Activated naive CD4-positive, alpha-beta T cell treated with anti-CD3 and anti-CD28 coated beads for 36 hours (primary cell): ENCODE measurements at places on chromosomes 2 and 18. TPM values are rescaled to one million over a fixed set of nuclear protein-coding genes. Genes with fewer than 3 reads are reported as not detected.

DNA sequence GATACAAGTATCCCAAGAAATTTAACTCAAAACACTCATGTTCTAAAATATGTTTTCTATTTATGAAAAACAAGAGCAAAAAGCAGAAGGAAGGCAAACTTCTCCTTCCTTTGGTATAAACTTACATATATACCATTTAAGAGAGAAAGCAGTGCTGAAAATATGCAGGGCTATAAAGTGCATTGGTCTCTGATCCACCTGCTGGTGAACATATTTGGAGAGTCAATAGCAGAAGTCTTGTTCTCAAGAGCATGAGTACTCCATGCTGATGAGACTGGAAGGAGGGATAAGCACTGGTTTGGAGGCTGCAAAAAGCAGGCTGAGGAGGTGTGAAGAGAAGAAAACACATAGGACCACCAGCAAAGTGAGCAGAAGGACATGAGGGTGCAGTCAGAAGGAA lies 391.2 kb downstream of the STK39 start:
- H3K36me3 ChIP-seq: no peaks in the 10 kb centered on the region
- no peaks in the 10 kb centered on the region for H3K4me1 ChIP-seq
- no peak overlapping the region for H3K4me3 ChIP-seq
- no peak for DNase-seq

DNA sequence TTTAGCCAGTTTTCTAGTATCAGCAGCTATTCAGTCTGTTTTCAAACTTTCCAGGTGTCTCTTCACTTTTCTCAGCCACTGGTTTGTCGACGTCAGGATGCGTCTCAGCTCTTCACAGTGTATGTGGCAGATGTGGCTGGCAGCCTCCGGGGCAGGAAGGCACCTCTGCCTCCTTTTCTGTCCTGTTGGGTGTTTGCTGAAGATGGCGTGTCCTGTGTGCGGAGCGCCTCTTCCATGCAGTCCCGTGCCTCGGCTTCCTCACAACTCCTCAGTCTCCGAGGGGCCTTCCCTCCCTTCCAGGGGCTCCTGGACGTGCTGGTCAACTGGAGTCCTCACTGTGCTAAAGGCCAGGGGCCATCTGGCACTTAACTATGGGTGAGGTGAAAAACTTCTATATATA lies 65.4 kb upstream of the PXDN start:
- H3K27ac ChIP-seq: no peak overlapping the region
- H3K4me3 ChIP-seq: no peak overlapping the region
- no peaks in the 10 kb centered on the region for H3K4me1 ChIP-seq
- peaks cover 5% of the 10 kb centered on the region for H3K27me3 ChIP-seq
- no peaks in the 10 kb centered on the region for H3K36me3 ChIP-seq
- no peak for DNase-seq

GRCh38 chr18:6920099-6920955 lies 190.8 kb downstream of the ARHGAP28 start:
- H3K27ac ChIP-seq: no peak overlapping the region
- no peaks in the 10 kb centered on the region for H3K4me1 ChIP-seq
- DNase-seq: peak; percentile 59
- no peaks in the 10 kb centered on the region for H3K36me3 ChIP-seq
- H3K27me3 ChIP-seq: peaks cover 7% of the 10 kb centered on the region

- peaks cover 2% of the 10 kb centered on the region for H3K27me3 ChIP-seq
- DNase-seq: no peak
- no peaks in the 10 kb centered on the region for H3K36me3 ChIP-seq
- H3K27ac ChIP-seq: no peak overlapping the region
- no peaks in the 10 kb centered on the region for H3K4me1 ChIP-seq
Observed at GRCh38 chr2:161761160-161761559, 136.9 kb downstream of the SLC4A10 start.

DNA sequence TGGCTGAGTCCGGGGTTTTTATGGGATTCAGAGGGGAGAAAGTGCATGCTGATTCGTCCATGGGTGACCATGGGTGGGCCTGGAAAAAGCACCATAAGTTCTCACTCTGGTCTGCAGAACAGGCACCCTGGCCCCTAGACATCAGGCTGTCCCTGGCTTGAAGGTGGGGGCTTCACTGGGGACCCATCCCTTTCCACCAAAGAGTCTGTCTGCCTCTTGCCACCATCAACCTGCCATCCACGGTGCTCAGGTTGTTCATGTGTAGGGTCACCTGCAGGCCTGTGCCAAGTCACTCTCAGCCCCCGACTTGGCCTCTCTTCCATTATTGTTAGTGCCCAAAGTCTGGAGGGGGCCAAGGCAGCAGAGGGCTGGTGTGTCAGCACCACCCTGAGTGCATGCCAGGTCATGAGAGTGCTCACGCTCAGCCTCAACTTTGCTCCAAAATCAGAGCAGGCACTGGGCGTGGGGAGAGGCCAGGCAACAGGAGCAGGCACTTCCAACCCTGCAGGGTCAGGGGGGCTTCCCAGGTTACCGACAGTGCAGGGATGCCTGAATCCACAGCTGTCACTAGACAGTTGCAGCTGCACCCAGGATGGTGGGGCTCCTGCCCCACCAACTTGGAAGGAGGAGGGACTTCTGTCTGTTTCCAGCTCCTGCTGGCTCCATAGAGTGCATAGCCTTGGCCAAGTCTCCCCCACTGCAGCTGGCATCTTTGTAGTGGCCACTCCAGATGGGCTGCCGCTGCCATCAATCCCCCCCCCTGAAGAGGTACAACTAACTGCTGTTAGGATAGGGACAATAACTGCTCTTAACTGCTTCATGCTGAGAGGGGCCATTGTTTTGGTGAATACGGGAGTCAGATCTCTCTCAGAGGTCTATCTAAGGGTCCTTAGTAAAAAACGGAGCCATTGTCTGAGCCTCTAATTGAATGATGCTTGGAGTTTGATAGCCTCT lies 209.3 kb downstream of the AKAIN1 start:
- H3K4me1 ChIP-seq: no peaks in the 10 kb centered on the region
- H3K27ac ChIP-seq: no peak overlapping the region
- no peak for DNase-seq

GRCh38 chr2:128667391-128667790 lies 348.7 kb upstream of the HS6ST1 start:
- H3K27me3 ChIP-seq: peaks cover 13% of the 10 kb centered on the region
- H3K4me1 ChIP-seq: no peaks in the 10 kb centered on the region
- no peak overlapping the region for H3K4me3 ChIP-seq
- no peaks in the 10 kb centered on the region for H3K36me3 ChIP-seq
- DNase-seq: no peak
- no peak overlapping the region for H3K27ac ChIP-seq

DNA sequence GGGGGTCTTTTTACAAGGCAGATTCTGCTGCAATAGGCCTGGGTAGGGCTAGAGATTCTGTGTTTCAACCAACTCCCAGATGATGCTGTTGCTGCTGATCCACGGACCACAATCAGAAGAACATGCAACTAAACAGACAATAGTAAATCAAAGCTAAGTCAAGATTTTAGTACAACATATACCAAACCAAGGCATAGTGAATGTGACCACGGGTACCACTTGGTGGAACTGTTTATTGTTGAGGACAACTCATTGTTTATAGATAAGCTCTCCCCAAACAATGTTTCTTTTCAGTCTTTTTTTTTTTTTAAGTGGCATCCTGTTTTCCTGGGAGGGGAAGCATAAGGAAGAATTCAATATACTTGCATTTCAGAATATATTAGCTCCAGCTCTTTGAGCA lies 36.0 kb upstream of the DARS1 start:
- H3K4me3 ChIP-seq: no peak overlapping the region
- H3K27me3 ChIP-seq: no peaks in the 10 kb centered on the region
- no peaks in the 10 kb centered on the region for H3K36me3 ChIP-seq
- DNase-seq: no peak
- H3K27ac ChIP-seq: no peak overlapping the region
- H3K4me1 ChIP-seq: peaks cover 10% of the 10 kb centered on the region

DNA sequence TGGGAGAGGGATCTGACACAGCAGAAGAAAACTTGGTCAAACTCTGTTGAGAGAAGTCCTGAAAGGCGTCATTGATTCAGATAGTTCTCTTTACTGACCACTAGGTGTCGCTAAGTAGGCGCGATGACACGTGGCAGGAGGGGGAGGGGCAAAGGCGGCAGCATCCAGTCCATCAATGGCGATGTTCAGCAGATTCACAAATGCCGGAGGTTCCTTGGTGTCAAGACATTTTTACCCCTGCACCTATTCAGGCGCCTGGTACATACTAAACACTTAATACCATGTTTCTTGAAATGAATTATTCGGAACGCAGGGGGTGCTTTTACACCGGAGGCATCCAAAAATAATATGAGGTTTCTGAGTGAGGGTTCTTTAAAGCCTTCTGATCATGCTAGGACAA lies 3.0 kb upstream of the PLEK start:
- peak; percentile 88 for DNase-seq
- no peaks in the 10 kb centered on the region for H3K36me3 ChIP-seq
- H3K27me3 ChIP-seq: peaks cover 3% of the 10 kb centered on the region
- H3K4me3 ChIP-seq: peak overlapping the region; percentile 17
- H3K27ac ChIP-seq: no peak overlapping the region

GRCh38 chr2:103144837-103145236 lies 383.0 kb downstream of the TMEM182 start:
- no peaks in the 10 kb centered on the region for H3K4me1 ChIP-seq
- H3K36me3 ChIP-seq: no peaks in the 10 kb centered on the region
- H3K27ac ChIP-seq: no peak overlapping the region

DNA sequence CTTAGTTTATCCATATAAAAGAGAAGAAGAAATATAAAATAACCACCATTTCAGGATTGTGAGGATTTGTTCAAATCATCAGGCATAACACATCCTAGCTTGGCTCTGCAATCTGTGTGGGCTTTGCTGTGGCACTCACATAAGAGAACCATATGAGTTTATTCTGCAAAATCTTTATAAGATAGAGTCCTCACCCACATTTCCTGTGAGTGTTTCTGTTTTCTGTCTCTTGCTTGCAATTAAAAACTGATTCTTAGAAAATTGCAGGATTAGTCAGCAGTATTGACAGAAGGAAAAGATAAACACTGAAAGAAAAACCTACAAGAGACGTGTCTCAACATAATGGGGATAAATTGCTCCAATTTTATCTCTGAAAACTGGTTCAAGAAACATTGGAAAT lies 258.5 kb downstream of the RND3 start:
- H3K27ac ChIP-seq: no peak overlapping the region
- DNase-seq: no peak
- H3K27me3 ChIP-seq: peaks cover 3% of the 10 kb centered on the region
- no peaks in the 10 kb centered on the region for H3K4me1 ChIP-seq
- H3K36me3 ChIP-seq: no peaks in the 10 kb centered on the region

DNA sequence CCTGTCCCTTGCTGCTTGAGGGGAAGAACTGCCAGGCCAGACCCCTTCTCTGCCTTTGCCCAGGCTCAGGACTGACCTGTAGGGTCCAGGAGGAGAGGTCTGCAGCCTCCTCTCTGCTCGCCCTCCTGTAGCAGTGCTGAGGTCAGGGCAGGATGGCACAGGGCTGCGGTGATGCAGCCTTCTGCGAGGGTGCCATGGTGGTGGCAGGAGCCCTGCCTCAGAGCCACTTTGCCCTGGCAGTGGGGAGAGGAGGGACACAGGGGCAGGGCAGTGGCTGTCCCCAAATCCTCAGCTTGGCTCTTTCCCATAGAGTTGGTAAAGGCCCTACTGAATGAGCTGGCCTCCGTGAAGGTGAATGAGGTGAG lies 884 bp downstream of the PROM2 start:
- H3K36me3 ChIP-seq: no peaks in the 10 kb centered on the region
- no peaks in the 10 kb centered on the region for H3K27me3 ChIP-seq
- no peaks in the 10 kb centered on the region for H3K4me1 ChIP-seq
- no peak overlapping the region for H3K4me3 ChIP-seq
- DNase-seq: no peak

- H3K4me3 ChIP-seq: no peak overlapping the region
- no peak for DNase-seq
- H3K36me3 ChIP-seq: no peaks in the 10 kb centered on the region
- no peak overlapping the region for H3K27ac ChIP-seq
- no peaks in the 10 kb centered on the region for H3K4me1 ChIP-seq
- no peaks in the 10 kb centered on the region for H3K27me3 ChIP-seq
Observed at GRCh38 chr2:241797441-241798080, 11.4 kb upstream of the NEU4 start.

DNA sequence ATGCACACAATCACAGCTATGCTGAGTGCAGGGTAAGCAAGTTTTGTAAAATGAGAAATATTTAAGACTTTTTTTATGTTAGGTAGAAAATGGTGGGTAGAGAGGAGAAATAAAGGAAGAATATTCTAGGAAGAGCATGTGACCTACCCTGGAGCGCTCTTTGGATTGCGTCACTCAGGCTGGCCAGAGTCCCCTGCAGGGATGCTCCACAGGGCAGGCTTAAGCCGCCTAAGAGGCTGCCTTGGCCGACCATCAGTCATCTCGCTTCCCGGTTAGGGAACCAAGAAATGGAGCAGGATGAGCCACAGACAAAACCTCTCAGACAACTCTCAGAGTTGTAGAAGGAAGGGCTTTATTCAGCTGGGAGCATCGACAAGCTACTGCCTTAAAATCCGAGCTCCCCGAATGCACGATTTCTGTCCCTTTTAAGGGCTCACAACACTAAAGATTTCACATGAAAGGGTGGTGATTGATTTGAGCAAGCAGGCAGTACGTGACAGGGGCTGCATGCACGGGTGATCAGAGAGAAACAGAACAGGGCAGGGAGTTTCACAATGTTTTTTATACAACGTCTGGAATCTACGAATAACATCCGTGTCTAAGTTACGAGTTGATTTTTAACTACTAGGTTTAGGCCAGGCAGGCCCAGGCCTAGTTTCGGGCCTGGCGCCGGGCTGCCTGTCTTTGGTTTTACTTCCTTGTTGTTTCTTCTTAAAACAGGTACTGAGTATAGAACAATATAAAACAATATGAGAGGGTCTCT lies 1072.0 kb downstream of the CBLN2 start:
- H3K27me3 ChIP-seq: no peaks in the 10 kb centered on the region
- no peak overlapping the region for H3K27ac ChIP-seq
- no peak overlapping the region for H3K4me3 ChIP-seq
- H3K4me1 ChIP-seq: no peaks in the 10 kb centered on the region
- DNase-seq: no peak
- H3K36me3 ChIP-seq: no peaks in the 10 kb centered on the region

GRCh38 chr18:79585395-79586370 lies 93.9 kb upstream of the CTDP1 start:
- no peak overlapping the region for H3K4me3 ChIP-seq
- H3K27ac ChIP-seq: no peak overlapping the region
- no peaks in the 10 kb centered on the region for H3K4me1 ChIP-seq
- H3K36me3 ChIP-seq: no peaks in the 10 kb centered on the region
- no peak for DNase-seq

DNA sequence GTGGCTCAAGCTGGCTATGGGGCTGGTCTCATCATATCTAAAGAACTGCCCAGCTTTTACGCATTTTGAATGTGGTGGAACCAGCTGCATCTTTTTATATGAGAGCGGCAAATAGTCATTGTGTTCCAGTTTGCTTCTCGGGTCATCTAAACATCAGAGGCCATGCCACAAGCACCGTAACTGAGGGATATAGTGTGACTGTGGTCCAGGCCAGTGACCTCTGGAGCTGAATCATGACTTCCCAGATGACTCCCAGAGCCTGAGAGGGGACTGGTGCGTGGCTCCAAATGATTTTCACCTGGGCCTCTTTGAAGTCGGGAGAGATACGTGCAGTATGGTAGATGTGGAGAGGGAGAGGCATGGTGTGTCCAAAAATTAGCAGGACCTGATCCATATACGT lies 271.0 kb downstream of the NEDD4L start:
- no peaks in the 10 kb centered on the region for H3K27me3 ChIP-seq
- peaks cover 53% of the 10 kb centered on the region for H3K4me1 ChIP-seq
- H3K36me3 ChIP-seq: no peaks in the 10 kb centered on the region
- no peak overlapping the region for H3K27ac ChIP-seq
- no peak overlapping the region for H3K4me3 ChIP-seq
- DNase-seq: no peak

TMEM163 gene
- not detected for total RNA-seq

MEP1B gene
- total RNA-seq: not detected

UGT1A3 gene
- total RNA-seq: not detected

CCDC150 gene
- total RNA-seq: 10.1 TPM

TNFAIP6 gene
- not detected for total RNA-seq

PPP1R7 gene
- 93.8 TPM for total RNA-seq

HSPE1 gene
- 310 TPM for total RNA-seq

DCC gene
- total RNA-seq: not detected
